Tongue (tissue), 3 donors: ENCODE measurements at places on chromosomes 5 and 9. TPM values are rescaled to one million over a fixed set of nuclear protein-coding genes. Genes with fewer than 3 reads are reported as not detected.

Gene SNX18
- total RNA-seq, result 36.4 TPM

Gene LIX1
- 1.7 TPM for total RNA-seq

Gene SLCO6A1
- not detected for total RNA-seq

Gene STKLD1
- 0.41 TPM for total RNA-seq

Gene SPATA31D4
- not detected for total RNA-seq

Gene OR2V2
- not detected for total RNA-seq

Gene FRRS1L
- 4.7 TPM for total RNA-seq

Gene PTCH1
- total RNA-seq, result 19.7 TPM

DNA sequence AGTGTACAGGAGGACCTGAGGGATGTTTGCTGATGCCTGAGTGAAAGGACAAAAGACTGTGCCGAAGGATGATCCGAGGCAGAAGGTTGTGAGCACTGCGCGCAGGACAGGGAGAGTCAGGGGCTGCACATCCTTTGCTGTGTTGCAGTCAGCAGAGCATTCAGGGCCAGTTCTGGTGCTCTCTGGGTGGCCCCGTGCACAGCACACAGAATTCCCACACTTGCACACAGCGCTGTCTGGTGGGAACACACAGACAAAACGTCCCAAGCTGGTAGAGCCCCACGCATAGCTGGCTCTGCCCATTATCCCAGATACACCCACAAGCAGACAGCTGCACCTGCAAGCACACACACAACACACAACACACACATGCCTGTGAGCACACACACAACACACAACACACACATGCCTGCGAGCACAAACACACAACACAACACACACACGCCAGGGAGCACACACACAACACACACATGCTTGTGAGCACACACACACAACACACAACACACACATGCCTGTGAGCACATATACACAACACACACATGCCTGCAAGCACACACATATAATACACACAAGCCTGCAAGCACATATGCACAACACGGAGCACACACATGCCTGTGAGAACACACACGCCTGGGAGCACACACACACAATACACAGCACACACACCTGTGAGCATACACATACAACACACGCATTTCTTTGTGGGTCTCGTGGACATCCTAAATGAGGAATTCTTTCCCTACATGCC, 74.4 kb downstream of the FGF18 start:
- no peak for DNase-seq

- DNase-seq, result no peak
These were observed 20.8 kb downstream of the LHFPL2 start for GRCh38 chr5:78627766-78628165.

DNA sequence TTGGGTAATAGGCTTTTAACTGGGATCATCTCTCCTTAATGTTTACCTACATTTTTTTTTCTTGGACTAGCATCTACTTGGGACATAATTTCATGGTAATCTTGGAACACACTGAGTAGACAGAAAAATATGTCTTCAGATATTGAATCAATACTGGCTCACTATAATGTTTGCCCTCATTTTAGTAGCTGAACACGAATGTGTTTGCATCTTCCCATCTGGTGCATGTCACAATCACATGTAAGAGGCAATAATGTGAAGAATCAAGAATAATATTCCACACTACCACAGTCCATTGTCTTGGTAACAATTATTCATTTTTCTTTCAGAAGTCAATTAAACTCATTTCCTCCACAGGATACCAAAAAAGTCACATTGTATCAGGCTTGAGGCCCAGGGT, 382.7 kb upstream of the CDH10 start:
- no peak for DNase-seq

DNA sequence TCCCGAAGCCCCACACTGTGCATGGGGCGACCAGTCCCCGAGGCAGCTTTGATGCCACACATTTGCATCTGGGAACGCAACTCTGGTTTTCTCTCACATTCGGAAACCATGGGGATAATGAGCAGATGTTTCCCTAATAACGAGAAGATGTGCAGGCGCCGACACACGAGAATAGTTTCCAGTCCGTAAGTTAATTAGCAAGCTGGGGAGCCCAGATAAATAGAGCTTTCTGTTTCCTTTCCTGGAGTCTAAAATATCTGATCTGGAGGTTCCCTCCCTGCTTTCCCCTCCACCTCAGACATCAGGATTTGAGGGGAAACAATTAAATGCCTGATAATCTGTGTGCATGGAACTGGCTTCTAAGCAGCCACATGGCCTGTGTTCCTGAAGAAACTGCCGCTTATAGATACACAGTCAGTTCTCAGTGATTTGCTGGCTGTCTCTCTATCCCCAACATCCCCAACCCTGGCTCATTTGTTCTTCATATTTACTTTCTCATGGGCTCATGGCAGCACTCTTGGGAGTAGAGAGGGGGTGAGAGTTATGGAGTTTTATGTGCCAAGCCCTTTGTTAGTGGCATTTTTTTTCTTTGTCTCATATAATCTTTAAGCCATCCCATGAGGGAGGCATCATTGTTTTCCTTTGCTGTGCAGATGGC, 62.8 kb downstream of the PDZD2 start:
- DNase-seq, result peak; percentile 51

- DNase-seq, result no peak
These were observed 43.7 kb downstream of the LURAP1L start for GRCh38 chr9:12818431-12819000.

- DNase-seq, result no peak
These were observed 60.9 kb downstream of the ANKRD55 start for GRCh38 chr5:56172241-56172640.

- no peak for DNase-seq
These were observed 485.9 kb upstream of the KLF4 start for GRCh38 chr9:107975426-107976010.

DNA sequence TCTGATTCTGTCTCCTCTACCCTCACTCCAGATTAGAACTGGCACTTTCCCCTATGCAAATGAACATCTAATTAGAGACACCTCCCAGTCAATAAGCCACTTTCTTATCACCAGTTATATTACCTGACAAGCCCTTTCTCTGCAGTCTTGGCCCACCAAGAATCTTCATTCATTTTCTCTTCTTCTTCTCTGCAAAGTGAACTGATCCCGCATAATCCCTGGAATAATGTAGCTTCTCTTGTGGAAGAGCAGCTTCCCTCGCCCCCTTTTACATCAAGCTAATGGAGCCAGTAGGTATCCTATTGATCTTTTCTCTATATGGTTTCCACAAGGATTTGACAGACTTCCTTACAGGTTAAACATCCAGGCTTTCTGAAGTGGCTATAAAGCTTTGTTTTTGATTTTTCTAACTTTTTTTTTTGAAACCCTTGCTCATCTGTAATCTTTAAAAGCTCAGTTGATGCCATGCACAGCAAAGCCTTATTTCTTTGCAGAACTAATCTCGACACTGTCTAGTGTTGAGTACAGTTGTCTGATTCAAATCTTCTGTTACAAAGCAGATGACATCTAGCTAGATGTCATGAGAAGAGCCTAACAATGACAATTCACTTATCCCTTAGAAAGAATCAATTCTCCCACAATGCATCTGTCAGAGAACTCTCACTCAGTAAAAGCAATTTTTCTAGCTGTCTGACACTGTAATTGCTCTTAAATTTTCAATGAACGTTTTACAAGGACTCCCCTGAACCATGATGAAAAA, 281.4 kb downstream of the ISL1 start:
- DNase-seq, result no peak

- DNase-seq, result peak; percentile 16
These were observed 129.7 kb downstream of the ARL15 start for GRCh38 chr5:54180630-54181031.

- no peak for DNase-seq
These were observed 122.0 kb downstream of the PAPPA start for GRCh38 chr9:116275418-116276195.

GRCh38 chr9:3474821-3475220, 51.0 kb downstream of the RFX3 start:
- no peak for DNase-seq

DNA sequence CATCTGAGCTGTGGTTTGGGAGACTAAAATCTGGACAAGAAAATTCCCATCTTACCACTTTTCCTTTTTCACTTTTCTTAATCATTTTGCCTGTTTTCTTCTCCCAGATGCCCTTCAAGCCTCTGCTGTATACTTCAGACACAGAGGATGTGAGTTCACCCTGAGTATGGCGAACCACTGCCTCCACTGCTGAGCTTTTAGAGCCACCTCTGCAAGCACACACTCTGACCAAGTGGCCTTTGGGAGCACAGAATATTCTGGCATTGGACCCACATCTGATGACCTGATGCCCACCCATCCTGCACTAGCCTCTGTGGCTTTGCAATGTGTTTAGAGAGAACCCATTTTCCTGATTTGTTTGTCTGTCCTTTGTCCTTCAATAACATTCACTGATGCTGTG, 32.5 kb downstream of the TERT start:
- no peak for DNase-seq

GRCh38 chr5:89241186-89241585, 358.2 kb upstream of the MEF2C start:
- DNase-seq, result no peak

DNA sequence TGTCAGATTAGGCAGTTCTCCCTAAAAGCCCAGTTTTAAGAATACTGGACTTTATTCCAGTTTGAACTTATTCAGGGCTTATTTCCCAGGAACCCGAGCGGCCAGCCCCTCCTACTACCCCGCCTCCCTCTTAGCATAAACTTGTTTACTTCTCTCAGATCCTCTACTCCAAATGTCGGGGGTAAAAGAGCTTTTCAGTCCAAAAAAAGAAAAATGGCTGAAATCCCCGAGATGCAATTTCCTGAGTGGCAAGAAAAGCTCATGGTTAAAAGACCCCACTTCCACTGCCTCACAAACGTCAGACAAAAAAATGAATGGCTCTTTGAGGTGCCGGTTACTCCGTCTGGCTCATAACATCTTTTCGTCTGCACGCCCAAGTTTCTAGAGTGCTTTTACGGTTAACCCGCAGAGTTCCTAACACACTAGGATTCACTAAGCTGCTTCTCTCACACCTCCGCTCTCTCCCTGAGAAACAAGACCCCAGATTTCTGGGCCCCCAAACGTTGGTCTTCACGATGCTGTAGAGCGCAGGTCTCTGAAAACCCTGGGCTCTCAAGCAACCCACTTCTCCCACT, 402 bp downstream of the BRD8 start:
- peak; percentile 64 for DNase-seq

GRCh38 chr9:34252016-34252415, 73.2 kb downstream of the UBAP1 start:
- no peak for DNase-seq

- no peak for DNase-seq
These were observed 516.5 kb downstream of the DNAH5 start for GRCh38 chr5:13427827-13428557.

- no peak for DNase-seq
These were observed 64.8 kb downstream of the ERCC6L2 start for GRCh38 chr9:95940265-95940664.

DNA sequence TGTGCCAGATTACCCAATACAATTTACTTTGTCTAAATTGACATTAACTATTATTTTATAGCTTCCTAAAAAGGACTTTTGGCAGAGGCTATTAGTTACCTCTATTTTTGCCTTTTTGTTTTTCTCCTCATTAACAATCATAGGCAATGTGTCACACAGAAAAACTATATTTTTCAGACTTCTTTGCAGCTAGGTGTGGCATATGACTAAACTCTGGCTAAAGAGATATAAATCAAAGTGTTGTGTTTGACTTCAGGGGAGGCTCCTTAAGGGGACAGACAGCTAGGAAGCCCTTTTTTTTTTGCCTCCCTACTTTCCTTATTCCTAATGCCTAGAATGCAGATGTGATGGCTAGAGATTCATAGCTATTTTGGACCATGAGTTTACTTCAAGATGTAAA, 19.7 kb upstream of the GCNT4 start:
- no peak for DNase-seq

- DNase-seq, result peak; percentile 73
These were observed 56.7 kb downstream of the GADD45G start for GRCh38 chr9:89661391-89661949.

DNA sequence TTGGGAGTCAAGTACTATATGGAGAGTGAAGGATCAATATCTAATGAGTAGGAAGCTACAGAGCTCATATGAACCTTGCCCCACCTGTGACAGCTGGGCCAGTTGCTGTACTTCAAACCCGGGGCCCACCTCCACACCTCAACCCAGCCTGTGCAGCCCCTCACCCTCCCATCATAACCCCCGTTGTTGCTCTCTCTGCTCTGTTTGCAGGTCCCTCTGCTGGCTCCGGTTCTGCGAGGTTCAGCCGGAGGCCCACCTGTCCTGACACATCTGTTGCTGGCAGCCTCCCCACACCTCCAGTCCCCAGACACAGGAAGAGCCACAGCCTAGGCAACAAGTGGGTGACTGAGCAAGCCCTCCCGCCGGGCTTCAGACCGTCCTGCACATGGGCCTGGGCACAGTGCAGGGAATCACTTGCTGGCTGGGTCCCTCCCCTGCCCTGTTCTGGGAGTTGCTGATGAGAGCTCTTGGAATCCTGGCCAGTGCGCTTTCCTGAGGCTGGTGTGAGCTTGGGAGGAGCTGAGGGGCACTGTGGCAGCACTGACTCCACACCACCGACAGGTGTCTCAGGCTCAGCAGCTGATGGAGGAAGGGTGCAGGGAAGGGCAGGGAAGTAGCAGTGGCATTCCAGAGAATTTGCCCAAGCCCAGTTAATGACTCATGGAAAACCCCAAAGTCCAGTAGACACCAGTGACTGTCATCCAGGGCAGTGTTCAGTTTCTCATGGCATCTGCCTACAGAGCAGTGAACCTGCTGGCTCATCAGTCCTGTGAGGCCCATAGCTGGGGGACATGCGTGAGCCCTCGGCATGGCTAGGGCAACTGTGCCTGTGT, 69.5 kb upstream of the GARNL3 start:
- no peak for DNase-seq

GRCh38 chr9:108040783-108041182, 551.2 kb upstream of the KLF4 start:
- DNase-seq, result no peak

DNA sequence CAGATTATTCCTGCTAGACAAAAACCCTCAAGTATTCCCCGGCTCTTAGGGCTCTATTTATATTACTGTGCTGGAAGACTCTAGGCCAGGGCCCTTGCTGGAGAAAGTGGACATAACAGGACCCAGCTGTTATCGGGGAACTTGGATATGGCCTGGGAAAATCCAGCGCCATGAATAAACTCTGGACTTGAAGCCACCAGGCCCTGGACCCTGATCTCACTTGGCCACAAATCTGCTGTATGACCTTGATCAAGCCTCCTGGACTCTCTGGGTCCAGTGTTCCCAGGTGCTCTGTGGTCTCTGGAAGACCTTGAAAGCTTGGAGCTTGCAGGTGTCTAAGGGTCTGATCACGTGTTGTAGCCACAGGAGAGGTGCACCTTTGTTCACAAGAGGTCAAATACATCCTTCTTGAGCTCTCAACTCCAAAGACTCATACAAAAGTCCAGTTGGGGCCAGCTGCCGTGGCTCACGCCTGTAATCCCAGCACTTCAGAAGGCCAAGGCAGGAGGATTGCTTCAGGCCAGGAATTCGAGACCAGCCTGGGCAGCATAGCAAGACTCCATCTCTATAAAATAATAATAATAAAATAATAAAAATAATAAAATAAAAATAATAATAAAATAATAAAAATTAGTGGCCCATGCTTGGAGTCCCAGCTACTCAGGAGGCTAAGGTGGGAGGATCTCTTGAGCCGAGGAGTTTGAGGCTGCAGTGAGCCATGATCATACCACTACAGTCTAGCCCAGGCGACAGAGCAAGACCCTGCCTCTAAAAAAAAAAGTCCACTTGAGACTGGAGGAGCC, 26.5 kb downstream of the COL27A1 start:
- peak; percentile 66 for DNase-seq

- DNase-seq, result no peak
These were observed 67.8 kb downstream of the TMEM167A start for GRCh38 chr5:83009408-83009807.

- DNase-seq, result peak; percentile 55
These were observed 111.5 kb upstream of the ZNF366 start for GRCh38 chr5:72618708-72619107.
